ENCODE measurements at places on chromosomes 1 and 21.

- DNase-seq, result no peak
Measured at GRCh38 chr1:223752721-223753515, 40.6 kb downstream of the CAPN2 start.

- peak; percentile 77 for DNase-seq
Measured at GRCh38 chr1:229596925-229597699, 28.8 kb downstream of the TAF5L start.

- DNase-seq, result peak; percentile 78
Measured at GRCh38 chr1:230713915-230714764, at the start of gene AGT. Gene AGT (minus strand): TSS chr1:230714122. CDS start chr1:230710823, 3,299 bp downstream.

DNA sequence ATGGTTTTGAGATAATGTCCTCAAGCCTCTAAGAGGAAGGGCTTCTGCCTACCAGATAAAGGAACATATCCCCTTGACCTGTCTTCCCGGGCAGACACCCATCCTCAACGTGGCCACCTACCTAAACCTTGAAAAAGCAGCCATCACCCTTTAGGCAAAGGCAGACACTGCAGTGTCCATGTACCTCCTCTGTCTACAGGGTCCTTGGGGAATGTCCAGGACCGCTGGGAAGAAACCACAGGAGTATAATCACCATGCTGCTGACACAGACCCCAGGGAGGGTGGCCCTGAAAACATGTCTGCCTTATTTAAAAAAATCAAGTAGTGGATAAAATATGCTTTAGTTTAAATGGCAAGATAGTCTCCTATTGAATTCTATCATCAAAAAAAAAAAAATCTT lies 16.6 kb downstream of the BCAR3 start:
- no peak for DNase-seq

DNA sequence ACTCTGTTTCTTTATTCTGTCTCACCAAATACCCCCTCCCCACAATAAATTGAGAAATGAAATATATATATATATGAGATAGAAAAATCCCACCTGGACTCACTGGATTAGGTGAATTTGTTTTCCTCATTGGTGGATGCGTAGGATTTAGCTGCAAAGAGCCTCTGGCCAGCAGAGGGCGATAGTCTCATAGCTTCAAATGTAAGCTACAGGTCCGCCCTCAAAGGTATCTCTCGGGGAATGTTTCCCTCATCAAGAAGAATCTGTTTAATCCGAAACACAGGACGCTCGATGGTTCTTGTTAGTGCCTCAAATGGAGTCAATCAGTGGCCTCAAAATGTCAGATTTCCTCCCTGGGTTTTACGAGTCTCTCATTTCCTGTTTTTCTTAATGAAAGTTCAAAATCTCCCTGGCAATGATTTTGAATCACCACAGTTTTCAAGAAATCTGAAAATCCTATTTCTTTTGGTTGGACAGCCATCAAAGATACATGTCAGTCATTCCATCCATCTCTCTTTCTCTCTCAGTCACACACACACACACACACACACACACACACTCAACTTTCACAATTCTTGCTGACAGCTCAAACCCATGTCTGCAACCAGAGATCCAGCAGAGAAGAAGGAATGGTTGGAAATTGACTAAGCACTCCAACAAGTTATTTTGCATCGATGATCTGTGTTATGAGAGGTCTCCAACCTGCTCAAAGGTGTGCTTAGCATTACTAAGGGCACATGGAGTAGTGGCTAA lies 13.9 kb upstream of the CAMK1G start:
- DNase-seq, result peak; percentile 60

DNA sequence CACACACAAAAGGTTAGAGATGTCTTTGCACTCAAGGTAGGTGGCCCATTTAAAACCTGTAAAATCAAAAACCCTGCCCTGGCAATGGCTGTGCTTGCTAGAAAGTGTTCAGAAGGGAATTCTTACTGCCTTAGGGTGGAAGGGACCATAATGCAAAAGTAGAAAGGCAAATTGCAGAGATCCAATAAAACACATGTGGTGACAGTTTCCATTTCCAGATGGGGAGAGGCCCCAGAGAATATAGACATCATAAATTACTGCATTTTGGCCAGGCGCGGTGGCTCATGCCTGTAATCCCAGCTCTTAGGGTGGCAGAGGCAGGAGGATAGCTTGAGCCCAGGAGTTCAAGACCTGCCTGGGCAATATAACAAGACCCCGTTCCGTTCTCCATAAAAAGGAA lies 13.0 kb downstream of the FMO1 start:
- DNase-seq, result no peak

GRCh38 chr1:61490924-61491323 lies 234.0 kb downstream of the TM2D1 start:
- no peak for DNase-seq

- no peak for DNase-seq
Measured at GRCh38 chr1:101993710-101994109, 3.0 kb downstream of the OLFM3 start.

GRCh38 chr1:169148472-169149252 lies 42.2 kb downstream of the ATP1B1 start:
- no peak for DNase-seq

DNA sequence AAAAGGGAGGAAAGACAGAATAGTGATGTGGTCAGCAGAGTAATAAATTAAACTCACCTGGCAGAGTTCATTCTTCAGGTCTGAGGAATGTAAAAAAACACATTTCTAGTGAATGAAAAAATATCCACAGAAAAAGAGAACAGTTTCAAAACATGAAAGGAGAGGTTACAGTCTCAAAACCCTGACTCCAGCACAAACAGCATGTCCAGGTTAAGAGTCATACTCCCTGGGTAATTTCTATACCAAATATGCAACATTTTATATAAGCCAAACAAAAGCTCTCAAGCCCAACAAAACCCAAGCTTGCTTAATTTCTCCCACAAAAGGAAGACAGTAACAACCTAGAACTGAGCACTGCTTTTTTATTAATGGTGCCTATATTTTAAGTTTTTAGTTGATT lies 173.0 kb downstream of the NTMT2 start:
- DNase-seq, result no peak

- DNase-seq, result no peak
Measured at GRCh38 chr1:30336550-30337323, 386.6 kb downstream of the MATN1 start.
